Activated CD4-positive, alpha-beta T cell treated with anti-CD3 and anti-CD28 coated beads for 48 hours (primary cell): ENCODE measurements at places on chromosomes 12 and 14.

DNA sequence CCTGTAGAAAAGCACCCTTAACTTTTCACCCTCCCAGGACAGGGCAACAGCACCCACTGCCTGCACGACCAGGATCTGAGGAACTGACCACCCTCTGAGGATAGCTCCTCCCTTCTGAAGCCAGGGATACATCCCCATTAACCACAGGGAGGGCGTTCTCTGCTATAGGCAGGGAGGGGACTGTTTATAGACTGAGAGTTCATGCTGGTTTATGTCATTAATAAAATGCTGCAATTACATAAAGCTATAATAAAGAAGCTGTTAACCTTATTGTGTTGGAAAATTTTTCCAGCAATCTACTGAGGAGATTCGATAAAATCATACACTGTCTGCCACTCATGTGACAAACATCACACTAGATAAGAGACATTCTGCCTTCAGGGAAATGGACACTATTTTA is 232.4 kb upstream of the SFSWAP start:
- DNase-seq: no peak

GRCh38 chr12:128637642-128638606 is 185.8 kb downstream of the SLC15A4 start:
- DNase-seq: no peak

DNA sequence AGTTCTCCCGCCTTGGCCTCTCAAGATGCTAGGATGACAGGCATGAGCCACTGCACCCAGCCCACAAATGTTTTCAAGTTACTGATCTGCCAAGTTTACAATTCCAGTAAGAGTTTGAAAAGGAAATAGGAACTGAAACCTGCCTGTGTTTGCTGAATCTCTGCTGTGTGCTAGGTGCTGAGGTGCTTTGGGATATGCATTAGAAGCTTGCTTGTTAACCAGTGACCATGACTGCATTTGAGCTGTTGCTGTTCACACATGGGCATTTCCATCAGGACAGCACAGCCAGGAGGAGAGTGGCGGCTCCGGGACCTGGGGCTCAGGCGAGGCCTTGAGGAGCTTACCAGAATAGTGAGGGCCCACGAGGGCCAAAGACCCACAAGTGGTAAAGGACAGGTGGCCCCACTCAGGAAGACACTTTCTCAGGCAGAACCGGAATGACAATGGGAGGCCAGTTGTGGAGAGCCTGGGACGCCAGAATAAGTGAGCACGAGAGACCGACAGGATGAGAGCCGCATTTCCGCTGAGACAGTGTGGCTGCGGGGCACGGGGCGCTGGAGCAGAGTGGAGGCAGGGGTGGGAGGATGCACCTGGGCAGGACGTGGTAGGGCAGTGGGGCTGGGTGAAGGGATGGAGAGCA is 54.5 kb upstream of the MMP17 start:
- DNase-seq: peak; percentile 36

GRCh38 chr12:113477842-113478215 is 6.2 kb upstream of the LHX5 start:
- DNase-seq: no peak

- no peak for DNase-seq
These were observed 80.5 kb upstream of the TMCC3 start for GRCh38 chr12:94730847-94731246.

DNA sequence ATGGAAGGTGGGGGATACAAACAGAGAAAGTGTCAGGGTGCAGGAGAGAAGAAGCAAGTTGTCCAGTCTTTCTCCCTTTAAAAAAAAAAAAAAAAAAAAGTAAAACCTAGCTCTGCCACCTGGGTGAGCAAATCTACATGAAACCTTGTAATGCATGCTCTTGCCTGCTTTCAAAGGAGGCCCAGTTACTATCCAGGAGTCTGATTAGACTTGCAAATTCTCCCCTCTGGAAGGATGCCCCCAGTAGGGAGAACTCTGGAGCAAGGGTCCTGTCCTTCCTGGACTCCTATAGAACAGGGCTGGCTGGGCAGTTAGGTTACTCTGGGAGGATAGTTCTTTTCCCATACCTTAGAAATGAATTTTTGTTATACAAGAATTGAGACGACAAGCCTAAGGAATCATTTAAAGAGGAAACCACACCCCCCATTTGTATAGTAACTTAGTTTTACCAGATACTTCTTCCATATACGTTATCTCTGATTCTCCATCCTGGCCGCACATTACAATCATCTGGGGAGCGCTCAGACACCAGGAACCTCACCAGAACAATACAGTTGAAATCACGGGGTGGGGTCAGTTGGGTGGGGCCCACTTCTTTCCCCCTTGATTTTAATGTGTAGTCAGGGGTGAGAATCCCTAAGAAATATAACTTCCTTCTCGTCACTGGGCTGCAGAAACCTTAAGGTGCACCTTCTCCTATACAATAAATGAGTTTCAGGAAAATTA is 30.5 kb downstream of the RAB35 start:
- no peak for DNase-seq

- DNase-seq: no peak
These were observed 17.9 kb downstream of the PXN start for GRCh38 chr12:120247621-120248030.

- DNase-seq: no peak
These were observed 88.1 kb downstream of the TXNDC16 start for GRCh38 chr14:52464175-52464574.

- DNase-seq: no peak
These were observed 237.9 kb downstream of the PAWR start for GRCh38 chr12:79452906-79453305.

- no peak for DNase-seq
These were observed 13.9 kb downstream of the ASPG start for GRCh38 chr14:104099096-104100041.

DNA sequence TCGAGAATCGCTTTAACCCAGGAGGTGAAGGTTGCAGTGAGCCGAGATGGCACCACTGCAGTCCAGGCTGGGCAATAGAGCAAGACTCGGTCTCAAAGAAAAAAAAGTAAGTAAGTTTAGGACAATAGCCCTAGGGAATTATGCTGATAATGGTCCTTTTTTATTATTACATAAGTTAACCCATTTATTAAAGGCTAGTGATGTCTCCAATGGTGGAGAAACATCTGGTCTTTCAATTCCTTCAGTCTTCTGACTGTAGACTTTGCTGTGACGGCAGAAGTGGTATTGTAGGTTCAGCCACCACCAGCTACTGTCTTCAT is 27.4 kb downstream of the DDX47 start:
- DNase-seq: no peak

DNA sequence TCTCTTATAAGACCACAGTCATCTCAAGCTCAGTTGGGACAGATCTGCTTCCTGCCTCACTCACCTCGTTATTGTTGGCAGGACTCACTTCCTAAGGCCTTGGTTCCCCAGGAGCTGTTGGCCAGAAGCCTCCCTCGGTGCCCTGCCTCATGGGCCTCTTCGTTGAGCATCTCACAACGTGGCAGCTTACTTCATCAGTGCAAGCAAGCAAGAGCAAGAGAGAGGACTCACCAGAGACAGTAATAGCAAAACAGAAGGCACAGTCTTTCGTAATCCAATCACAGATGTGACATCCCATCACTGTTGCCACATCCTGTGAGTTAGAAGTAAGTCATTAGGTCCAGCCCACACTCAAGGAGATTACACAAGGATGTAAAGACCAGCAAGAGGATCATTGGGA is 5.1 kb upstream of the NUMB start:
- peak; percentile 72 for DNase-seq

DNA sequence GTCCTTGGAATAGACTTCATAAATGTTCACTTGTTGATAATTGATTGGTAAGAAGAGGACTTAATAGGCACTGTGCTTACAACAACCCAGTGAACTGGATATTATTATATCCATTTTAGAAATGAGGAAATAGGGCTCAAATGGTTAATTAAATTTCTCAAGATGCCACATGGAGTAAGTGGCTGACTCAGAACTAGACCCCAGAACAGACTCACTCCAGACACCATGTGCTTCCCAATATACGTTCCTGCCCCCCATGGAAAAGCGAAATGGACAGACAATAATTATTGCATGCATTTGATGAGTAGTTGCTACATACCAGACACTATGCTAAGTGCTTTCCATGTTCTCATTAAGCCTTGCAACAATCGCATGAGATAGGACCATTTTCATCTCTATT is 895 bp upstream of the ANKS1B start:
- DNase-seq: no peak

DNA sequence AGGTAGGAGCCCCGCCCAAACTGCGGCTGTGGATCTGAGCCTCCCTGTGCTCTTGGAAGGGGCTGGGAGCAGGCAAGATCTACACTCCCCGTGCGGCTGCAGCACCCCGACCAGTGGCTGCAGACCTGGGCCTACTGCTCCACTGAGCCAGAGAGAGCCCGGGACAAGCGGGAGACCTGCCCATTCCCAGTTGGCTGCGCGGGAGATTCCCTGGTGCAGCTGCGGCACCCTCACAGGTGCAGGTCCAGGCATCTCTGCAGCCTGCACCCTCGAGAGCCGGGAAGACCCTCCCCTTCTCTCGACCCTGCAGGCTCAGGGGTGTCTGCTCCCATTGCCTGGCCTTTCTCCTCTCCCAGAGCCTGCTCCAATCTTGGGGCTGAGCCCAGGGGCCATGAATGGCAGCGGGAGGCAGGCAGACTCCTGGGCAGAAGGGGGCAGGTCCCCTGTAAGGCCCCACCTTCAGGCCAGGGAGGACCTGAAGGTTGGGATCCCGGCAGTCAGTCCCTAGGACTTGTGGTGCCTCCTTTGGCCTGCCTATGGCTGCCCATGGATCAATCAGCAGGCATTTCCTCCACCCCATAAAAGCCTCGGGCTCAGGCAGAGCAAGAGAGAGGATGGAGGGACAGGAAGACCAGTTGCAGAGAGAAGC is 8.8 kb upstream of the A2M start:
- DNase-seq: no peak

GRCh38 chr14:89246290-89246689 is 170.7 kb downstream of the FOXN3 start:
- no peak for DNase-seq

- DNase-seq: no peak
These were observed 21.8 kb downstream of the AHNAK2 start for GRCh38 chr14:104956290-104956890.

- DNase-seq: no peak
These were observed 86.4 kb upstream of the RFLNA start for GRCh38 chr12:124208489-124208888.

DNA sequence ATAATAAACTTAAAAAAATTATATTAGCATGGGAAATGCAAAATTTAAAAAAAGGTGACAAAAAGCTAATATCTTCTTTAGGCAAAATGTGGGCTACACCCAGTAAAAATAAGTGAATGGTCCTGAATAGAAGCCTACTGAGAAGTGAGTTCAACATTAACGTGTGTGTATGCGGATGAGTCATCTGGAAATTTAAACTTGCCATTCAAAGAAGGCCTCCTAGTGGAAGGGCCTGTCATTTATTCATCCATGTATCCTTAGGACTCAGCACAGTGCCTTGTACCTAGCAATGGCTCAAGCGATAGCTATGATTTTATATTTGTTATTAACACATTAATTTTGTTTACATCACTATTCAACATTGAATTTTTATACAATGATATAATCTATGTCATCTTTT is 226.2 kb downstream of the NUBPL start:
- no peak for DNase-seq

GRCh38 chr12:4141348-4142270 is 132.0 kb upstream of the CCND2 start:
- peak; percentile 21 for DNase-seq

GRCh38 chr12:76882367-76882766 is 3.5 kb upstream of the CSRP2 start:
- DNase-seq: no peak

DNA sequence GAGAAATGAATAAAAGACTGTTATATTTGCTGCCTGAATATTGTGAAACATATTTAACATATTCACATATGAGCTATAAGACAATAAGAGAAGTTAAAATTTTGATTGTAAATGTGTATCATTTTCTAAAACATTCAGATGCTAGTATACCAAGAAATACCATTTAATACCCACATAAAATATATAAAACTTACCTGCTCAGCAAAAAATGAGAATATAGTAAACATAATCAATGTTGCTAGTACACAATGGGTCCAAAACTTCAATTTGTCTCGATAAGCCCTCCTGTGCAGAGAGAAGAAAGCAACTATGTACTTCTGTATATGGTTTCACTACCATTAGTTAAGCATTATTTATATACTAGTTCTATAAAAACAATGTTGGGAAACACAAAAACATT is 9.6 kb upstream of the SYCP3 start:
- no peak for DNase-seq

DNA sequence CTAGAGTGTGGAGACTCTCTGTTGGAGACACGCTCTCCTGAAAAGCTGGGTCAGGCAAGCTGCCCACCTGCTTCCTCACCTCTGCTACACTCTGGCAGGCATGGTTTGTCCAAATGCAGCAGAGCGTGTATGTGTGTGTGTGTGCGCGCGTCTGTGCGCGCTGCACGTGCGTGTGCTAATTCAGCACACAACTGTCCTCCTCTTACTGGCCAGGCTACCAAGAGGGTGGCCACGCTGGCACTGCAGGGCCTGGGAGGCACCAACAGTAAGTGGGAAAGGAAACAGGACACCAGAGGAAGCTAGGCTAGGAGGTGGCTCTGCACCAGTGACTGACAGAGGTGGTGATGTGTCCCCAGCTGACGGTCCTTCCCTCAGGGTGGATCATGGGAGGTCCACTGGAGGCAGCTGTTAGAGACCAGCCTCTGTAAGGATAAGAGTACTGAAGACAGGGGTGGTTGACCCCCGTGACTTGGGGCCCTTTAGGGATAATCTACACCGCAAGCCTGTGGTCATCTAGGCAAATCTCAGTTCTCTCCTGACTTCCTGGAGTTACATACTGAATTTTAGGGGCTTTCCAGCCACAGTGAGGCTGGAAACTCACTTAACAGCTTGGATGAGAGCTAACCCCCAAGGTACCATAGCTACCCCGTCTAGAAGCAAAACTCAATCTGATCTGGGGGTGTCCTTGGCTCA is 15.6 kb upstream of the TFCP2 start:
- DNase-seq: no peak

DNA sequence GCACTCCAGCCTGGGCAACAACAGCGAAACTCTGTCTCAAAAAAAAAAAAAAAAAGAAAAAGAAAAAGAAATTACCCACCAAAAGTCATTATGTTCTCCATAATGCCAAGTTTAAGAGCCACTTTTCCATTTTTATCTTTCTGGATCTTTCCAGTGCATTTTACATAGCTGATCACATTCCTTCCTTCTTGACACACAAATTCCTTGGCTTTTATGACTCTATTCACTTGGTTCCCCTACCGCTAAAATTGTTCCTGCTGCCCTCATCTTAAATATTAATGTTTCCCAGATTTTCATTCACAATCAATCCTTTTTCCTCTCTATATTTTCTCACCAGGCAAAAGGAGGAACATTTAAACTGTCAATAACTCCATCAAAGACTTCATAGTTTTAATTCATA is 20.2 kb downstream of the KLHL28 start:
- no peak for DNase-seq

DNA sequence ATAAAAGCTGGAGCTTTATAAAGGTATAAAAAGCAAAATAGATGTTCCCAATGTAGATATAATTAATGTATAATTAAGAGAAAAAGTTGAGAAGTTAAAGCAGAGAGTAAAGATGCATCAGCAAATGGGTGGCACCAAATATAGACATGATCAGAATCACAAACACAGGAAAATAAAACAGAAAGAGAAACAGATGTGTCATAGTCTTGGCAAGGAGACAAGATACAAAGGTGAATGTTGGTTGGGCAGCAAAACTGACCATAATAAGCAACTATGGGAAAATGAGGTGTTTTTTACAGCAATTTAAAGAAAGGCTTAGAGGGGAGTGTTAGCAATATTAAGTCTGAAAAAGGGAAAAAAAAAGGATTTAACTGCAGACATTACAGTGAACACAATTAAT is 135.4 kb upstream of the CLEC14A start:
- DNase-seq: no peak

- DNase-seq: no peak
These were observed 613.6 kb upstream of the USP15 start for GRCh38 chr12:61646639-61647038.

- DNase-seq: no peak
These were observed 14.7 kb upstream of the DHRS4 start for GRCh38 chr14:23938823-23939222.
